Hepatic stellate cell (primary cell): ENCODE measurements at places on chromosomes 4 and X.

- no peak for DNase-seq
These were observed 99.7 kb downstream of the FIP1L1 start for GRCh38 chr4:53477038-53477565.

GRCh38 chr4:26061248-26061986 is 147.4 kb downstream of the SMIM20 start:
- DNase-seq: peak; percentile 49

- no peak for DNase-seq
These were observed 1080.9 kb downstream of the FAT4 start for GRCh38 chr4:126395664-126396063.

- no peak for DNase-seq
These were observed 50.2 kb upstream of the GPR174 start for GRCh38 chrX:79094075-79094832.

GRCh38 chr4:3834186-3834662 is 68.0 kb downstream of the ADRA2C start:
- no peak for DNase-seq

DNA sequence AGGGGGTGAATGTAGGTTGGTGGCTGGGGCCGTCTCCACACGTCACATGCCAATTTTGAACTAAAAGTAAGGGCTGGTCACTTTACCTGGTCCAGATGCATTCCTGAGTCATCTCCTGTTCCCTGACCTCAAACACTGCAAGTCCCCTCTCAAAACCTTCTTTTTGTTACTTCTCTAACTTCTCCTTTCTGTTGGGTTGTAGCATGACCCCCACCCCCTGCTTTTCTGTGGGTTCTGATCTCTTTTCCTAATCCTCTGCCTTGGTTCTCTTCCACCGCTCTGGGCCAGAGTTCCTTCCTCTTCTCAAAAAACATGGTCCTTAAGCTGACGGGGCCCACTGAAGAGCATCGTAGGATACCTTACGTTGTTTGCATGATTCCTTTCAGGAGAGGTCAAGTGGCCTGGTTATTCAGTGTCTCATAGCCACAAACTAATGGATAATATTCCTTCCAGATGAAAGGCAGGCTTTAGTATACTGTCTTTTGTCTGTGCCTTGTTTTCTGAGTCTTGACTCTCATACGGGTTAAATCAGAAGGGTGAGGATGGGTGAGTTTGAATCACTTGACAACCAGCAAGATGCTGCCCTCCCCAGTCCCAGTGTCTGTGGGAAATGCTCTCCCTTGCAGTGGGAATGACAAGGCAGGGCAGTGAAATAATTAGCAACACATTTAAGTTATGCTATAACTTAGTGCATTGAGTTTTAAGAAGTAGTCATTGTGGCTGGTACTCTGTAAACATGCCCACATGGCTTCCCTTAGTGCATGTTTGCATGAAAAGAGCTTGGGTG is 15.1 kb downstream of the SMS start:
- no peak for DNase-seq

- DNase-seq: no peak
These were observed 72.9 kb downstream of the LRP2BP start for GRCh38 chr4:185322803-185323202.

DNA sequence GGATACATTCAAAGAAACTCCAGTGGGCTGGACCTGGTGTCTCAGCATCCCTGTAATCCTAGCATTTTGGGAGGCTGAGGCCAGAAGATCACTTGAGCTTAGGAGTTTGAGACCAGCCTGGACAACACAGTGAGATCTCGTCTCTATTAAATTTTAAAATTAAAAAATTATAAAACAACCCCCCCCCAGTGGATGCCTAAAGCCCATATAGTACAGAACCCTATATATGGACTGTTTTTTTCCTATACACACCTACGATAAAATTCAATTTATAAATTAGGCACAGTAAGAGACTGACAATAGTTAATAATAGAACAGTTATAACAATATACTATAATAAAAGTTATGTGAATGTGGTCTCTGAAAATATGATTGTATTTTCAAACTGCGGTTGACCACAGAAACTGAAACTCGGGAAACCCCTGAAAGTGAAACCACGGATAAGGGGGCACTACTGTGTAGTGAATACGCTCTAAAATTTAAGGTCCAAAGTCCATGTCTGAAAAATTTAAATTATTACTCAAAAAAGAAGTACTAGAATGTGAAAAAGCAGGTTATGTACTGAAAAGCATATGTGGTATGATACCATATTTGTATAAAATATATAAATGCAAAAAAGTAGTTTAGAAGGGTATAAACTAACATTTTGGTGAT is 2.0 kb downstream of the SMIM14 start:
- no peak for DNase-seq

DNA sequence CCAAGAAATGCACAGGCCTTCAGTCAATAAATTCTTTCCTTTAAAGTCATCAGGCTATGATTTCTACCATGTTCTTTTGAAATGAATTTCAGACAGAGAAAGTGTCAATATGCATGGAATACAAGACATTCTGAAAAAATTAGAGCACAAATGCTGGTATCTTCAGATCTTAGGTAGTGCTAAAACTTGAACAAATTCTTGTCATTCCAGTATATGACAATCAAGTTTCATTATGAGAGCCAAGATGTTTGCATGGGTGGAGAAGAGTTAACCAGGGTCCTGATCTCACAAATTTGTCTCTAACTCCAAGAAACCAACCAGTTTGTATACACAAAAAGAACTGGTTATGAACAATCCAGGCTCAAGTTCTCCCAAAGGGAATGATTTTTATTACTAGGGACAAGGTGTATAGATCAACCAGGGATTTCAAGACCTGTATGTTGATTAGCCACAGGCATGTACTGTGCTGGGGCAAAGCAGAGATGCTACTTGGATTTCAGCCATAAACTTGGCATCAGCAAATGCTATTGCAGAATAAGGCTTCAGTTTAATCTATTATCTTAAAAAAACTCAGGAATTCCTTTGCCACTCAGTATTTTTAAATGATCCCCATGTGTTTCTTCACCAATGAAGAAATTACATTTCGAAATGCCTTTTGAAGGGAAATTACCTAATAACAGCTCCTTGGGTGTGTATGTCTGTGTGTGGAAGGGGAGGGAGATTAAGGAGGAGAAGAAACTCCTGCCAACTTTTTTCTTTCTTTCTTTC is 69.7 kb downstream of the FANCB start:
- DNase-seq: no peak

- DNase-seq: no peak
These were observed 119.8 kb upstream of the ATP6AP2 start for GRCh38 chrX:40460926-40461325.

DNA sequence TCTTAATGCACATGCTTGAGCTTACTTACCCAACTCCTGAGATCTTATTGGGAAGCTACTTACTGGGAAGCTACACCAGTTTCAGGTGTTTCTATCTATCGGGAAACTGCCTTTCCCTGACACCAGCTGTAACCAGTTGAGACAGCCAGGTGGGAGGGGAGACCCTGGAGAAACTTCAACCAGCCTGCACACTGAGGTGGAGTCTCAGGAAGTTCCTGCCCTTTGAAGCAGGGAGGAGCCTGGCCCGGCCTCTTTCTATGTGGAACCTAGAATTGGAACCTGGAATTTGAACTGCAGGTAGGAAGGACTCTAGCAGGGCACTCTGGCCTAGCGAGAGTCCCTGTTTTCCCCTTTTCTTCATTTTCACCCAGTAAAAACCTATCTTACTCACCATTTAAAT is 425.8 kb upstream of the PABPC4L start:
- DNase-seq: no peak

DNA sequence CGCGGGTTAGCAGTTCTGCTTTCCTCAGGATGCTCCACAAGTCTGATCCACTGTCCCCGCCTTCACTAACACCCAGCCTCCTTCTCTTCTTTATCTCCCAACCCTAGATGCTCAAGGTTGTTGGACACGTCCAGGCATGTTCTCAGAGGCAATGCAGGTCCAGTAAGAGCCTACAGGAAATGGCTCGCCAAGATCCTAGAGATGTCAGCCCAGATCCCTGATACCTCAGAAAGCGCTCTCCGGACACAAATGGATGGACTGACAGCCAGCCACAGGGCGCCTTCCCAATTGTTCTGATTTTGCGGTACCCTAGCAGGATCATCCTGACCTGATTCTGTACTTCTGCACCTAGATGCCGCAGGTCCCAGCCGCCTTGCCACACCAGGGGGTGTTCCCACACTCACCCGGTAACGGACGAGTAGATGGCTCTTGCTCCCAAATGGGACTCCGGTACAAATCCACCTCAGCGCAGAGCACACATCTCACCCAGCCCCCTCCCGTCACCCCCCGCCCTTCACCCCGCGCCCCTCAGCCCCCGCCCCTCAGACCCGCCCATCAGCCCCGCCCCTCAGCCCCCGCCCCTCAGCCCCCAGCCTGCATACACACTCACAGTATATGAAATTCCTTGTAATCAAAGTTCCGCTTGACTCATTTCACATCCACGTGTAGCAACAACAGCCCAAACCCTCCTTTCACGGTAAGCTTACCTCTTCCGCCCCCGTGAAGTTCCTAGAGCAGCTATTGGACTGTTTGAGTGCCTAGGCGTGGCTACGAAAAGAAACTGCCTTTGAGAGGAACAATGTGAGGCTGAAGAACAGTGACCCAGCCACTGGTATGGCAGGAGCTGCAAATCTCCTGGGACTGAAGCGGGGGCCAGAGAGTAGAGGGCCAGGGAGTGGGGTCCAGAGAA is at the start of gene EDA2R:
EDA2R (minus strand) TSS at position 488 of the 910 bp plus-strand sequence. CDS start 23,058 bp downstream, outside the sequence.
- peak; percentile 42 for DNase-seq

DNA sequence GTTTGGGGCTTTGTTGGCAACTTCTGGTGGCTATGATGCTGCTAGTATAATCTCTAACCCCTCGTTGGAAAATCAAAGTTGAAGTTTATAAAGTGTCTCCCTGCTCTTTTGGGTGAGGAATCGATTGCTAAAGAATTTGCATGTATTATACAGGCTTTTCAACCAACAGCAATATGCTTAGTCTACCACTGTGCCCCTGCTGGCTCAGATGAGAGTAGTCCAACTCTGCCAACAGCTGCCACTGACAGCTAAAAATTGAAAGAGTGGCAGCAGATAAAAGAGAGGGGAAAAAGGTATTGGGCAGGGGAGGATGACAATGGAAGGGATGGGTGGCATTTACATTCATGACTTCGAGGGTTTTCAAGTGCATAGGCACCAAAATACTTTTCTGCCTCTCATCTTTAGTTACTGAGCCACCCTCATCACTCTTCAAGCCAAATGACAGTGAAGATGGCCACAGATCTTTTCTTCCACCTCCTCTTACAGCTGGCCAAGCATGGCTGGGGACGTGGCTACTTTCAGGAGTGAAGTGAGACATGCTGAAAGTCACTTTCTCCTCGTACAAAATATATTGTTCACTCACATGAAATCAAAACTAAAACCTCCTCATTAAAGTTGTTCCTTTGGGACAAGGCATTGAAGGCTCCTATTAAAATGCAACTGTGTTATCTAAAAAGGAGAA is 2.7 kb upstream of the GRIA3 start:
- DNase-seq: no peak

GRCh38 chr4:61853041-61853440 is 652.9 kb downstream of the ADGRL3 start:
- DNase-seq: no peak

GRCh38 chrX:112696481-112696880 is 16.7 kb upstream of the LHFPL1 start:
- no peak for DNase-seq

DNA sequence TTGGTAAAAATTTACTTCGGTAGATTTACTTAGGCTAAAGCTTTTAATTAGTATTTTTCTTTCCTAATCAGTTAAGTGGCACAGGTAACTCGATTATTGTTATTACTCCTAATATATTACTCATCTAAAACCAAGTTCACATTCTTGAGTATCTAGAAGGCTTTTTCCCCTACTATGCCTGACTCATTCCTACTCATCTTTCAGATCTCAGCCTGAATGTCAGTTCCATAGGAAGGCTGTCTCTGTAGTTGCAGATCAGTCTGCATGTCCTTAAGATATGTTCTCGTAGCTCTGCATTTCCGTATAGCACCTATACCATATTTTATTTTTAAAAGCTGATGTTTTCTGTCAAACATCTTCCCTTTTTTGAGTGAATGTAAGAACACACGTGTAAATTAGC is 5.9 kb upstream of the FAM184B start:
- DNase-seq: peak; percentile 20

GRCh38 chr4:5906191-5906590 is 13.3 kb upstream of the CRMP1 start:
- no peak for DNase-seq

DNA sequence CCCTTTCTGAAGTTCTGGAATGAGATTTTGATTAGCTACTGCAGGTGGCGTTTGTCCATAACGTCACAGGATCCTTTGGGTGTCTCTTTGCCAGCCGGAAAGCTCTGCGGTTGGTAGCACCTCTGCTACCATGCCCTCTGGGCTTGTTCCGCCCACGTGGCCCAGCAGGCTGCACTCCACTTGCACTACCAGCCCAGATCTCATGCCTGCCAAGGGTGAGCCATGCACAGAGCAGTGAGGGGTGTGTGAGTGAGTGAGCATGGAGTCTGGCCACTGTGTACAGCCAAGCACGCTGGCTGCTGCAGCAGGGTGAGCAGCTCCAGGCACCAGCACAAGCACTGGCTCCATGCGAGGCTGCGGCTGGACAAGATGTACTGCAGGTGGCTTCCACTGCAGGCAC is 6.6 kb upstream of the HNRNPD start:
- DNase-seq: no peak

DNA sequence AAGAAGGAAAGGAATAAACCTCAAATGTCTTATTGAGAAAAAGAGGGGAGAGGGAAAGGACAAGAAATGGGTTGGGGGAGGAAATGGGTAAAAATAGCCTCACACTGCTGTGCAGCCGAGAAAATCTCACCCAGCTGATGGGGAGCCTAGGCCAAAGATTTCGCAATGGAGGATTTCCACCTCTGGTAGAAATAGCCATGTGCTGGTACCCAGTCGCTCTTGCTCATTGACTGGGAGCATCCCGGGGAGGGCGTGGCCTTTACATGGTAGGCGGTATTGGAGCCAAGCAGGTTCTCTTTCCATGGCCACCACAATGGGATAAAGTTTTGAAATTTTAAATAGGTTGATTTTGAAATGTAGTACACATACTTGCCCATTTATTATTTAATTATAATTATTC is 255.1 kb upstream of the LDB2 start:
- no peak for DNase-seq

- no peak for DNase-seq
These were observed 1312.0 kb downstream of the PCDH7 start for GRCh38 chr4:32032136-32032672.

DNA sequence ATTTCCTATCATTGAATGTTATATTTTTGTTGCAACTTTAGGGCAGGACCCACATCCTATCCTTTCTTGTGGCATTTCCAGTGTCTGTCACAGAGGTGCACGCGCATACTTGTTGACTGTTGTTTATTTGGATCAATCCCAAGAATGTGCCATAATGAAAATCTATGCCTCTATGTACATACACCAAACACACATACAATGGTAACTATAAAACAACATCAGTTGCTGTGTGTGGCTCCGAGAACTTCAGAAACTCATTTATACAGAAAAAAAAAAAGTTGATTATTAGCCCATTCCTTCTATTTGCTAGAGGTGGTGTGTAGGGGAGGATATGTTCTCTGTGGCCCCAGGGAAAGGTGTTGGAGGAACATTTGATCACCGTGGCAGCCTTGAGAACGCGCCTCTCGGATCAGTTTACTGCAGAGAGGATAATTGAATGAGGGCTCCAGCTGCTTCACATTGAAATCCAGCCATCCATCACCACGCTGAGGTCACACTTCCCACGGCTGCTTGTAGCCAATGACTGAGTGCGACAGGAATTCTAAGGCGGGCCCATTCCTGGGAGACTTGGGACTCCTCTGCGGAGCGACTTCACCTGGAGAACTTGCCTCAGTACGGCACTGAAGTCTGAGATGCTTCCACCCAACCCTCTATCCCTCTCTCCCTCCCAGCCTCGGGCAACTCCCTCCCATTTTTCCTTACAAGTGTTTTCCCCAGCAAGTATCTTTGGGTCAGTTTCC is 19.5 kb downstream of the SMPX start:
- peak; percentile 5 for DNase-seq
